ENCODE measurements at places on chromosomes 3 and 15. TPM values are rescaled to one million over a fixed set of nuclear protein-coding genes. Genes with fewer than 3 reads are reported as not detected.

GRCh38 chr3:42652611-42653302 is 740 bp upstream of the ZBTB47 start:
- DNase-seq = no peak

- no peak for DNase-seq
Observed at GRCh38 chr3:12734960-12735359, 24.1 kb downstream of the TMEM40 start.

Gene AMIGO3
- 0.19 TPM for total RNA-seq

Gene TMEM40
- 0.76 TPM for total RNA-seq

- no peak for DNase-seq
Observed at GRCh38 chr3:52121464-52121805, 32.8 kb downstream of the POC1A start.

DNA sequence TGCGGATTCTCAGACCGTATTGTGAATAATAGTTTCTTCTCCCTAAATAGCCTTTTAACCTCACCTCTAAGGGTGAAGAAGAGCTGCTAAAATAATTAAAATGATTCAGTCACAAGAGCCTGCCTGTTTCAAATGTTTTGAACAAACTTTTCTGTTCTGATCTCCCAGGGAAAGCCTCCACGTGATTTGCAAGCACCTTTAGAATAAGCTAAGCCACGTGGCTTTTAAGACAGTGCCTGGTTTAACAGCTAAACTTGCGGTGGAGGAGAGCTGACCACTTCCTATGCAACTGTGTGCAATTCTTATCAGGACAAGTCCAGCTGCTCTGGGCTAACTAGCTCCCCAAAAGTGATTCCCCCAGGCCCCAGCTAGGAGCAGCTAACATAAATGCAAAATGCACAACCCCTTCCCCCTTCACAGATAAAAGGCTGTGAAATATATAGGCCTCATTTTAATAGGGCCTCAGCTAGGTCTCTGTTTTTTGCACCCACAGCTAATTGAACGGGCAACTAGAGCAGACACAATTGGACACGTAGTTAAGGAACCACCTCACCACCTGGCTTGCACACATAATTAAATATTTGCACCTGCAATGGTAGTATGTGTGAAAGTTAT is 401.2 kb upstream of the NR2F2 start:
- peak; percentile 47 for DNase-seq

GRCh38 chr3:136120373-136121348 is 75.5 kb downstream of the MSL2 start:
- DNase-seq = no peak

GRCh38 chr15:39778021-39778420 is 4.6 kb downstream of the FSIP1 start:
- no peak for DNase-seq

Gene CPLX3
- total RNA-seq = 0.05 TPM

DNA sequence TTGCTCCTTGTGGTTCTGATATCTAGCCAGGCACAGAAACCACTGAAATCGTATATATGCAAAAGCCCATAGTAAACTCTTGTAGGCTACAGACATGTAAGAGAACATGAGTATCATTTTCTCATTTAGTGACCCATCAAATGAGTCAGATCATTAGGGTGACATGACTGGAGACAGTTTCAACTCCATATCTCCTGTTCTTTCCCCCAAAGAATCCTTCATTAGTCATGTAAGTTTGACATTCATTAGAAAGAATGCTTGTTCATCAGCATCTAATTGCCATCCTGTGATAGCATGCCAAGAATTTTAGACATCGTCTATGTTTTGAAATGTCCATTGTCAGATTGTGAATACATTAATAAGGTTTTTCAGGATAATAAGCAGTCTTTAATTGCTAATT is 264.9 kb upstream of the TPM1 start:
- no peak for DNase-seq

DNA sequence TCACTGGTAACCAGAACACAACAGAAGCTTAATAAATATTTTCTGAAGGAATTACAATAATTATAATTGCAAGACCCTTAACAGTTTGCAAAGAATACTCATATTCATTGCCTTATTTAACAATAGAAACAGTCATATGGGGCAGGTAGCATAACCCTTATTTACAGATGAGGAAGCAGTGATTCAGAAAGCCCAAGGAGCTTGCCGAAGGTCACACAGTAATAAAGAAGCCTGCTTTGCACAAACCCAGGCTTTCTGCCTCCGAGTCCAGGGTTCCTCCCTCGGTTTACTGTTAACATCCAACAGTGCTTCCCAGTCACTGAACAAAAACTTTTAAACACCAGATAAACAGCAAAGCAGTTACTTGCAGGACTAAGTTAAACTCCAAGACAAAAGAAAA is 35.3 kb downstream of the SRGAP3 start:
- no peak for DNase-seq

- no peak for DNase-seq
Observed at GRCh38 chr3:157280354-157280753, 120.4 kb upstream of the CCNL1 start.

Gene GOLGA6L7
- total RNA-seq = not detected

DNA sequence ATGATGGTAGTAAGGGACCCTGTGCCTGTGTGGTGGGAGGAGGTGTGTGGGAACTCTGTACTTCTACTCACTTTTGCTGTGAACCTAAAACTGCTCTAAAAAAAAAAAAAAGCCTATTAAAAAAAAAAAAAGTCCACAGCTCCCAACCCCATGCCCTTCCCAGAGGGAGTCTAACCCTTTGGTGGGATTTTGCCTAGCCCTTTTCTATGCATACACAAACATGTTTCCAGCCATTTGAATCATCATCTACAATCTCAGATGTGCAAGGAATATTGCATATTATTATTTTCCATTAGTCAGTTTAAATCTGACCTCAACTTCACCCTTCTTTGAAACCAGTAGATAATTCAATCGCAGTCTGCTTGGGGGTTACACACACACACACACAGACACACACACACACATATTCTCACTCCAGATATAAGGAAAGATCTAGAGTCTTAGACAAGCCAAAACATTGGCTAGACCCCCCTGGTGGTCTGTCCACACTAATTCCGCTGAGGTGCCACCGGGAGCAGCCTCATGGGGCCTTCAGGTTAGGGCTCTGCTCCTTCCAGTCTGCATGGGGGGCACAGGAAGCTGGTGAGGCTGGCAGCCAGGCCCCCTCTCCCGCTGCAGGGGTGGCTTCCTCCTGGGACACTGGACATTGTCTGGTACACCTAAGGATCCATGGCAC is 75.5 kb upstream of the NR2E3 start:
- no peak for DNase-seq

DNA sequence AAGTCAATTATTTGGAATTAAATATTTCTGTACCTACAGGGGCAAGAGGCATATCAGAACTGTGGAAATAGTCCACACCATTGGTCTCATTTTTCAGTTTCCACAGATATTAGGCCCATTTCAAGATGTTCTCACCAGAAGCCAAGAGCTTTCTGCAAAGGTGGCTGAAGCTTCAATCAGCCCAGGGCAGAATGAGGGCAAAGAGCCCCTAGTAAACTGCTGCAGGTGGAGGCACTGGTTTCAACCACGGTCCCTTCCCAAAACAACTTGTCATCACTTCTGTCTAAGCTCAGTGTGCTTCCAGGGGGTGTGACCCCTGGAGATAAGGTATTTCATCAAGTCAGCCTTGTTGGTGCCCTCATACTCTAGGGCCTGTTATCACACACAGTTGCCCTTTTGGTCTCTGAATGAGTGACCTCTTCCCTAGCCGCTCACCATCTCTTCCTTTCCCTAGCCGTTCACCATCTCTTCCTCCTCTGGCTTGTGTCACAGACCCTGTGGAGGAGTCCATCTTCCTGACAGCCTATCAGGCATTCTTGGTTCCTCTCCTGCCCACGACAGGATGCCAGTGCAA is 21.2 kb downstream of the IL17RD start:
- no peak for DNase-seq
